NCI-H2081 treated with DMSO at 0.1 percent for 48 hours (cell line): ENCODE measurements at places on chromosomes 6 and 20.

- DNase-seq = no peak
These were observed 1.4 kb downstream of the RAET1E start for GRCh38 chr6:149896491-149896890.

- no peak for DNase-seq
These were observed at the start of gene RIMS1 for GRCh38 chr6:71886184-71887005. RIMS1 (plus strand) TSS chr6:71886550; CDS start chr6:71887024, 474 bp downstream.

GRCh38 chr6:133503336-133503729 is 262.2 kb downstream of the EYA4 start:
- no peak for DNase-seq

DNA sequence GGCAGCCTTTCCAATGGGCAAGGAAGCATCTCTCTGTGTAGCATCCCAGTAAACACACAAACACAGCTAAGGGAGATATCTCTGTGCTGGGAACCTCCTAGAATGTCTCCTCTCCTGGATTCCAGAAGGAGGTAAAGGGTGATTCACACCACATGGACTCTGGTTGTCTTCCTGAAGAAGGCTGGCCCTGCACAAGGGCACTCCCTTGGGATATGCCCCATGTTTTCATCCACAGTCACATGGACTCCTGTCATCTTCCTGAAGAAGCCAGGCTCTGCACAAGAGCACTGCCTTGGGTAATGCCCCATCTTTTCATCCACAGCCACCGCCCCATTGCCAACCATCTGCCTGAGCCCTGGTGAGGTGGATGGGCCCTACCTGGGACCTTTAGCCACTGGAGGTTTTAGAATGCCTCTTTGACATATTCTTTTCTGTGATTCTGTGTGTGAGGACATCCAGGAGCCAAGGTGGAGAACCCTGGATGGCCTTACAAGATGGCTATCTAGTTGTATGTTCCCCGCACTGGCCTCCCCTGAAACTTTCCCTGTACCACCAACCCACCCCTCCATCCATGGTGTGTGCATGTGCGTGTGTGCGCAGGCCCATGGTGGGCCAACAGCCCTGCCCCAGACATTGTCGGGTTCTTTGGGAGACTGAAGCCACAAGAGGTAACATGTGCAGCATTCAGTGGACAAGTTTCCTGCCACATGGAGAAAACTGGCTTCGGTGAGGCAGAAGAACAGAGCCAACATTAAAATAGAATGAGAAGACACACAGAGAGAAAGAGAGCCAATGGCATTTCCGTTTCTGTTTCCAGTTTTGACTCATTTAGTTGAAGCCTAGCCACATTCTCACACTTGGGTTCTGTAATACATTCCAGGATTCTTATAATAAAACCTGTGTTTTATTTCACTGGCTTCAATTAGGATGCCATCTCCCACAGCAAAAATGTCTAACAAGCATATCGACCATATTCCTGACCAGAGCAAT is 110.2 kb upstream of the CST7 start:
- DNase-seq = no peak

- DNase-seq = no peak
These were observed 186.8 kb downstream of the FUT9 start for GRCh38 chr6:96202571-96202970.

DNA sequence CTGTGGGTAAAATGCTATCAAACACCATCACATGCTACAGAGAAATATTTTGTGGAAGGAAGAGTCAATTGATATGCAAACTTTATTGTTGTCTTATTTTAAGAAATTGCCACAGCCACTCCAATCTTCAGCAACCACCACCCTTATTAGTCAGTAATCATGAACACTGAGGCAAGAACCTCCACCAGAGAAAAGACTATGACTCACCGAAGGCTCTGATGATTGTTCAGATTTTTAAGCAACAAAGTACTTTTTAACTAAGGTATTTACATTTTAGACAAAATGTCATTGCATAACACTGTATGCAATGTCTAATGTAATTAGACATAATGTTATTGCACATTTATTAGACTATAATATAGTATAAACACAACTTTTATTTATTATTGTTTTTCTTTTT is 26.2 kb upstream of the MMP24 start:
- no peak for DNase-seq

- DNase-seq = no peak
These were observed 116.5 kb upstream of the ARG1 start for GRCh38 chr6:131456565-131456964.

- DNase-seq = peak; percentile 51
These were observed 2.1 kb upstream of the NRN1 start for GRCh38 chr6:6008648-6009421.

DNA sequence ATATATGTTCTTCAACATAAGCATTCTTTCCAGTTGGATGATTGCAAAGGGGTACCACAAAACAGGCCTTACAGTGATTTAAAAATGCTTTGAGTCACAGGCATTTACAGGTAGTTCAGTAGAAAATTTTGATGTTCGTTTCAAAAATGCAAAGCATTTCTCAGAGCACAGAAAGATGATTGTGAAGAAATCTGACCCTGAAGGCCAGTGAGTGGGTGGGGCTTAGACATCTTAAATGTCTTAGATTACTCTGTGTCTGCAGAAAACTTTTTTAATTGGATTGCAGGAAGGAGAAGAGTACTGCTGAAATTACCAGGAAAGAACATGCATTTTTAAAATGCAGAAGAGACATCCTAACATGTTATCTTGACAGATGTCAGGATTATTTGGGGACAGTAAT is 268.3 kb downstream of the CDKAL1 start:
- DNase-seq = no peak

- no peak for DNase-seq
These were observed 709.9 kb downstream of the TFAP2A start for GRCh38 chr6:9704989-9705388.

DNA sequence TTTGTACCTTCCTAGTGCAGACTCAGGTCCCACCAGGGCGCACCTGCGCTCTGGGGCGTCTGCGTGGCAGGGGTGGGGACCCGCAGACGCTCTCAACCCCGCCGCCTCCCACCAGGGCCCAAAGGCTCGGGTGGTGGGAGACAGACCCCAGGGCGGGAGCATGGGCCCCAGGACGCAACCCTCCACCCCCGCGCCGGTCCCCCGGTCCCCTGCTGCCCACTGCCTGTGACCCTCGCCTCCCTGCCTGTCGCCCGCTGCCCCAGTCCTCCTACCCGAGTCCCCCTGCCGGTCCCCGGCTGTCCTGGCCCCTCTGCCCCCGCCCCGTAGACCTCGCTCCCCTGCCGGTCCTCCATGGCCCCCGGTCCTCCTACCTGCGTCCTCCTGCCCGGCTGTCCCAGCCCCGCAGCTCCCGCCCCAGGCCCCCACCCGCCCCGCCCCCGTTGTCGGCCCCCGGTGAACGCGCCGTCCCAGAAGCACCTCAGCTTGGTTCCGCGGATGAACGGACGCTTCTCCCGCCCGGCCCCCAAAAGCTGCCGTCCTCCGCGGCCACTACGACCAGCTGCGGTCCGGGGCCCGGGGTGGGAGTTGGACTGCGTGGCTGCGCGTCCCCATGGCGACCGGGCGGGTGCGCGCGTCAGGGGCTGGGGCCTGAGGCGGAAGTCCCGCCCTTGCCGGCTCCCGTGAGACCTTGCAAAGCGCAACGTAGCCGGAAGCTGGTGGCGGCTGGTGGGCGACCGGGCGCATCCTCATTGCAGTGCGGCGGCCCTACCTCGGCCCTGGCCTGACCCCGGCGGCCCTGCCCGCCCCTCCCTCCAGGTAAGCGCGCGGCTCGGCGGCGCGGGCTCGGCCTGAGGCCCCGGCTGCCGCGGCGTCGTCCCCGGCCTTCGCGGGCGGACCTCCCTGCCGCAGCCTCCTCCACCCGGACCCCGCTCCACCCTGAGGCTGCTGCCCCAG is at the start of gene ARFGAP1:
Gene ARFGAP1, plus strand, starts transcription at position 709 of the 954 bp plus-strand sequence. CDS start 2,768 bp downstream, outside the sequence.
- peak; percentile 4 for DNase-seq

- DNase-seq = no peak
These were observed 22.7 kb upstream of the HECA start for GRCh38 chr6:139112146-139112545.

DNA sequence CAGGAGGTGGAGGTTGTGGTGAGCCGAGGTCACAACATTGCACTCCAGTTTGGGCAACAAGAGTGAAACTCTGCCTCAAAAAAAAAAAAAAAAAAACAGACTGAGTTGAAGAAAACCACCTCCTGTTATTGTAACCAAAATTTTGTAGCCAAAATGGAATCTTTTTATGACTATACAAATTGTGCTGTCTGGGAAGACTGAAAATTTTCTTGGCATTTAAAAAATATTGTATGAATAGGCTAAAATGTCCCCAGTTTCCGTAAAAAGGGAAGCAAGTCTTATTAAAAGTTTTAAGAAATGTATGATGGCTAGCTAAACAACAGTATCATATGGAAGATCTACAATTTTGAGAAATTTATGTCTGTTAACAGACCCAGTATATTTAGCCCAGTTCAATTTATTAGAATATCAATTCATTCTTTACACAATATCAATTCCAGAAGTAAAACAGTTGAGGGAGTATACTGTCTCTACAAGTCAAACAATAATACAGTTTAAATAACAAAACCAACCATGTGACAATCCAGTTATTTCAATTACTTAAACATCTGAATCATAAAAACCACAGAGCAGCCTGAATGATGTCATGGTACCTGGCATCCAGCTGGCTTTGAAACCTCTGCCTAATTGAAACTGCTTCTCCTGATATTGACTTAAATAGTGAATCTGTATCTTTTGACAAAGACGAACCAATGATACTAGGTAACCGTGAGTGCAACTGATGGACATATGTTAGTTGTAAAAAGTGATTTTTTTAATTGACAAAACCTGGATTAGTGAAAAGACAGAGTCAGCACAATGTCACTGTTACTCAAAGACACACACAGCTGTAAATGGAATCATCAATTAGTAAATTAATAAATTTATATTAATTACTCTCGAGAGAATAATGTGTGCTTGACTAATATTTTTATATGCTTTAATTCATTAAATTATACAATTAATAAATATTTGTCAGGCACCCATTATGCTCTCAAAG is 166.6 kb upstream of the MARCKS start:
- no peak for DNase-seq

DNA sequence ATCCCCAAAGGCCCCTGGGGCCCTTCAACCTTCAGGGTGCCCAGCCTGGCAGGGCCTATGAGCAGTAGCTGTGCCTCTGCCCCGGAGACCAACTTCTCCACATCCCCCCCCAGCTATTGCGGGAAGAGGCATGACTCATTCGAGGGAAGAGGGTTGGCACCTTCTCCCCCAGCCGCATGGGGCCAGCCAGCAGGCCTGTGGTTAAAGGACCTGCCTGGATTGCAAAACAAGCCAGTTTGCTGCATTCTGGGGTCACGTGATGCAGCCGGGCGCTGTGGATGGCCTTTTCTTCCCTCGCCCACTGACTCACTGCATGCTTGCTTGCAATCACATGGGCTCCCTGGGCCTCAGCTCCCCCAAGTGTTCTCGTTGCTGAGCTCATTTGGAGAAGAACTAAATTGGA is 182.5 kb downstream of the MAFB start:
- DNase-seq = no peak

GRCh38 chr6:17042422-17043147 is 59.3 kb upstream of the STMND1 start:
- DNase-seq = no peak

- peak; percentile 30 for DNase-seq
These were observed 330.5 kb downstream of the TFAP2A start for GRCh38 chr6:10084111-10084986.

GRCh38 chr20:24738981-24739633 is 210.0 kb upstream of the CST7 start:
- no peak for DNase-seq

GRCh38 chr6:130076512-130076911 is 58.1 kb downstream of the L3MBTL3 start:
- DNase-seq = no peak

- DNase-seq = no peak
These were observed 21.8 kb downstream of the FAM209B start for GRCh38 chr20:56554869-56555268.

DNA sequence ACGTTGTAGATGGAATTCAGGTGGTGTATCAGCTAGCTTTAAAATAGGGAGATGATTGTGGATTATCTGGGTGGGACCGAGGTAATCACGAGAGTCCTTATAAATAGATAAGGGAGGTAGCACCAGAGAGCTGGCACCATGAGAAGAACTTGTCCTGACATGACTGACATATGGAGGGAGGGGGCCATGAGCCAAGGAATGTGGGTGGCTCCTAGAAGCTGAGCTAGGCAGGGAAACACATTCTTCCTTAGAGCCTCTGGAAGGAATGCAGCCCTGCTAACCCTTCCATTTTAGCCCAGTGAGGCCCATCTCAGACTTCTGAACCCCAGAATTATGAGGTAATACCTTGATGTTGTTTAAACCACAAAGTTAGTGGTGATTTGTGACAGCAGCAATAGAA is 321.1 kb upstream of the SULF2 start:
- DNase-seq = no peak

DNA sequence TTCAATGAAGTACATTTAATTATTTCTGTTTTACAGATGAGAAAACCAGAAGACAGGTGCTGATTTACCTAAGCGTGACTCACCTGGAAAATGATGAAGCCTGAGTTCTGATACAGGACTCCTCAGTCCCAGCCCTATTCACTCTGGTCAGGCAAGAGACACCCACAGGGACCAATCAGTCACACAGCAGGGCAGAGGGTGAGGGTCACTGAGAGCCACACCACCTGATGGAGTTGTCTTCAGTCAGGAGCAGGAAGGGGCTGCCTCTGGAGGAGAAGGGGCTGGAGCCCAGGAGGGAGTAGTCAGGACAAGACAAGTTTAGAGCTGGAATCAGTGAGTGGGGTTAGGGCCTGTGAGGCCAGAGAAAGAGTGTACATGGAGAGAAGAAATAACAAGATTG is 251.2 kb upstream of the MOCS1 start:
- DNase-seq = no peak

GRCh38 chr6:70797625-70798024 is 129.9 kb downstream of the SMAP1 start:
- no peak for DNase-seq

GRCh38 chr6:77979204-77979603 is 326.4 kb downstream of the MEI4 start:
- no peak for DNase-seq

DNA sequence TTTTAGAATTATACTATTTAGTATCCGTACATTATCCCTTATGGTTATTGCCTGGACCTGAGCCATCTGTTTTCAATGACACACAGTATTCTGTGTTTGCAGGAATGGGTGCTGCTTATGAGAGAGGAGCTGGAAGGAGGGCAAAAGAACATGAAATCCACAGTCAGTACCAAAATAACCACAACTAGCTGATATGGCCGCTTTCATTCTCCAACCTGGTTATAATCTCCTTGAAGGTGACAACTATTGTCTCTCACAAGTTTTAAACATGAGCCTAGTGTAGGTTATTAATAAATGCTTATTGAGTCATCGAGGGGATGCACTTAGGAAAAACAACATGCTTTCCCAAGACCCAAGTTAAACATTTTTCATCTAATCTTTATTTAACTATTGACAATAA is 356.6 kb downstream of the BMP2 start:
- no peak for DNase-seq

DNA sequence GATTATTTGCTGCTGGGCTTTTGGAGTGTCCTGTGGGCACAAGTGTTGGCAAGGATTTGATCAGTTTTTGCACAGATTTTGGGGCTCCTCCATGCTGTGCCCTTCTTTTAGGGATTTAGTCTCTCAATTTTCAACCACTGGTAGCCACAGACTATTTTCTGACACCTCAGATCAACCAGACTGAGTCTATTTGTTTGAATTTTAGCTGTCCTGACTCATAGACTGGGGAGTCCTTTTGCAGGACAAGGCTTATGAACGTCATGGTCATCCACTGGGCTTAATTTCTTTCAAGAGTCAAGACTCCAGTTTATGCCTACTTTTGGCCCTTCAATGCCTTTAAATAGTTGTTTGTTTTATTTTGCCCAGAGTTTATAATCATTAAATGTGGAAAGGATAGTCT is 59.3 kb downstream of the BCKDHB start:
- DNase-seq = no peak
